NCI-H774 (cell line): ENCODE measurements at places on chromosomes 16 and 17.

DNA sequence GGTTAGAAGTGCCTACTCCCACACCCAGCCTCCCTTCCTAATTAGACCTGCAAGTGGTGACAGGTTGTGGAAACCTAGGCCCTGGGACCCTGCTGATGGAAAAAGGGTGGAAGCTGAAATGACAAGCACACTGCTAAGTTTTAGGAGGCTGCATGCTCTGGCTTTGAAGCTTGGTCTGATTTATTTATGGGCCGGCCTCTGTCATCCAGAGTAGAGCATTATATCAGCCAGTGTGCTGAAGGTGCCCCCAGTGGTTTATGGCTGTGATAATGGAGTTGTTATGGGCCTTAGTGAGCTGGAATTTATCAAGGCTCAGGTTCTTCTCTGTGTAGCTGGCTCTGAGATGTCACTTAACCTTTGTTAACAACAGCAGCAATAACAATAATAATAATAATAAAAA, 142.6 kb downstream of the UTP18 start:
- DNase-seq, result no peak

GRCh38 chr16:77057161-77057774, 133.7 kb upstream of the MON1B start:
- no peak for DNase-seq

DNA sequence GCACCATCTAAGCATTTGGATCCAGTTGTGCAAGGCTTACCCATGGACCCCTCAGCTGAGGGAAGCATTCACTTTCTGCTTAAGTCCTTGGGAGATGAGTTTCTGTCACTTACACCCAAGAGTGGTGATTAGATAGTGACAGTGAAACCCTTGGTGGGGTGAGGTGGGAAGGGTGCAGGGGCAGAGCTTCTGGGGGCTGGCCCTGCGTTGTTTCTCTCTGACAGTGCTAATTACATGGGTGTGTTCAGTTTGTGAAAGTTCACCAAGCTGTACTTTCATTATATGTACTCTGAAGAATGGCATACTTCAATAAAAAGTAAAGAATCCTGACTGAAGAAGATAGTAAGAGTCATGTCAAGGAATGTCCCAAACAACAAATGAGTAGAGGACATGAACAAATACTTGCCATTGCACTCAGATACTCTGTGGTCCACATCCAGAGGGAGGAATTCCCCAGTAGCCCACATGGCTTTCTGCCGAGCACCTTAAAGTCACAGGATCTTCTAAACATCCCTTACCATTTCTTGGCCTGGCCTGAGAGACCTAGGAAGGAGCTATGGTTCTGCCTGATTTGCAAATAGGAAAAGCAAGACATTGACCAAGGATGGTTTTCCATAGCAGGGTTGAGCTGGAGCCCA, 8.4 kb downstream of the CHST6 start:
- DNase-seq, result no peak

- DNase-seq, result no peak
These were observed 2.0 kb upstream of the SPHK1 start for GRCh38 chr17:76382351-76382802.

GRCh38 chr16:1325673-1326371, 7.6 kb upstream of the BAIAP3 start:
- DNase-seq, result no peak

DNA sequence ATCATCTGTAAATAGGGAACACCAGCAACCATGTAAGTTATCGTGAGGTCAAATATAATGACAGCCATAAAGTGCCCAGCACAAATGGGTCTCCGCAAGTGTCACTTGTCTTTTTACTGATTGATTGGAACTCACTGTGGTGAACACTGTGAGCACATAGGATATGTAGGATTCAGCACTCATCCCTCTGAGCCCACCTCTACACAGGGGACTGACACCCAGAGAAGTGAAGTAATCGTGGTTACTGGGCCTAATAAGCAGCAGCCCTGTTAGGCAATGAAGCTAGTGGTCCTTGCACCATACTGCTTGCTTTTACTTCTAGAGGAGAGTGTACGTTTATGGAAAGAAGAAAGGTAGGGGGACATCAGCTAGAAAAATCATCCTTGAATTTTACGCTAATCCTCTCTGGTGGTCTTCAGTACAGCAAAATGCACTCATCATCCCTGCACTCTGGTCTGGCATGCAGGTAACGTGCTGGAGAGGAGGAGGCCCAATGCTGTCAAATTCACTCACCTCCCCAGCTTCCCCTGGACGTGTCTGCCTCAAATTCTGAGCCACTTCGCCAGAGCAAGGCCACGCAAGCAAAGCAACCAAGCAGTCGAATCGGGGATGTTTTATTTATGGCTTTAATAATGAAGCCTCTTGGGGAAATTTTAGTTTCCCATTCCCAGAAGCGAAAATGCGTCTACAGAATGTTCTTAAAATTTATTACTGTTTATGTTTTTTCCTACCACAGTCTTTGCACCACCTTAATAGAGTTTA, 74.7 kb downstream of the YPEL2 start:
- DNase-seq, result no peak

DNA sequence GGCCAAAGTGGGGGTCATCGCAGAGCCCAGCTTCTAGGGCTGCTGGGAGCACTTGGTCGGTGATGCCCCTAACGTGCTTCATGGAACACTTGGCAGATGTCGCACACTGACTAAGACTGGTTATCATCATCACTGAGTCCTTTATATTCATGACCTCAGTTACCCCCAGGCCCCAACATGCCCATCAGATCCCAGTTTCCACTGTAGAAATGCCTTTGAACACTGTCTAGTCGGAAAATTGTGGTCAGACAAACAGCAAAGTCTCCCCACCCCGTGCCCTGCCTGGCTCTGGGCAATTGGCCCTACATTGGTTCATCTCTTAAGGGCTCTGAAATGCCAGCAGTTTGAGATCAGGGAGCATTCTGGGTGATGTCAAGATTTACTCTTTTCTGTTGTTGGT, 51.3 kb downstream of the NKD1 start:
- DNase-seq, result no peak

DNA sequence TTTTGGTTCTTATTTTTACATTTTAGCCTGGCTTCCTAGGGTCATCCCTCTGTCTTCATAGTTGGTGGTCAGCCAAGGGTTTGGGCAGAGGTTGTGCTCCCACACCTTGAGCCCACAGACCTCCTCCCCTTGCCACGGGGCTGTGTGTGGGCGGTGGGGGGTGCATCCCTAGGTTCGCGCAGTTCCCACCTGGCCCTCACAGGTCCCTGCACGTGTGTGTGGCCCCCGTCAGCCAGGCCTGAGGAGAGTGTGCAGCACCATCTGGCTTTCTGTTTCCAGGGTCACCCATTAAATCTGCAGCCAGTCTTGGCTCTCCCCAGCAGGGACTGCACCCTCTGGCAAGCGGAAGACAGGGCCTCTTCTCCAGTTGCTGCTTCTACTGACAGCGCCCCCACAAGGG, 13.6 kb upstream of the OGFOD3 start:
- no peak for DNase-seq

DNA sequence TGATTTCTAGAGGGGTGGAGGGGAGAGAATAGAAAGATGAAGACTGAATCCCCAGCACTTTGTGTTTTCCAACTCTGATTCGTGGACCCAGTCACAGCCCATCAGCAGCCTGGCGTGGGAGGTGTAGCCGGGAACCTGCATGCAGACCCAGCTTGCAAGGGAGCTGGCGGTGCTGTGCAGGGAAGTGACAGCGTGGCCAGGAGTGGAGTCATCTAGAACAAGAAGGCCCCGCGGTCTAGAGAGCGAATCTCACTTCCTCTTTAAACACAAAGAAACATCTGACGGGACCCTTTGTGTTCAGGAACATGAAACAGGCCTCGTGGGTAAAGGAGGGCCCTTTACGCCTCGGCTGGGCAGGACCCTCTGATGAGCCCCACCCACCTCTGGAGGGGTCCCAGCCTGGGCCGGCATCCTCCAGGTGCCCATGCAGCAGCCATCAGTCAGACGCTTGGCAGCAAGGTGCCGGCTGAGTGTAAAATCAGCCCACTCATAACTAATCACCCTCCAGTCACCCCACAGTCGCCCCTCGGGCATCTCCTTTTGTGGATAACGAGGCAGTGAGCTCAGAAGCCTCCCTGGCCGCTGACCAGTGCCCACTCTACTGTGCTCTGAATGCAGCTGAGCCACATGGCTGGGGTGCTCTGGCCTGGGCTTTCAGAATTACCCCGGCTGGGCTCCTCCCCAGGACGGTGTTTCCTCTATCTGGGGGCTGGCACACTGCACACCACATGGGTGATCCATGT, 4.4 kb downstream of the SNAI3 start:
- no peak for DNase-seq

GRCh38 chr16:54277845-54278703, 8.5 kb downstream of the IRX3 start:
- peak; percentile 22 for DNase-seq

- DNase-seq, result no peak
These were observed 20.3 kb downstream of the CHMP6 start for GRCh38 chr17:81011951-81012350.

GRCh38 chr16:19177111-19177739, 9.2 kb downstream of the SYT17 start:
- peak; percentile 44 for DNase-seq

GRCh38 chr17:78427140-78427539, 48.7 kb downstream of the PGS1 start:
- no peak for DNase-seq

GRCh38 chr17:45414990-45415881, 17.4 kb downstream of the ARHGAP27 start:
- no peak for DNase-seq

GRCh38 chr17:1915889-1916288, 86.1 kb downstream of the RPA1 start:
- no peak for DNase-seq

DNA sequence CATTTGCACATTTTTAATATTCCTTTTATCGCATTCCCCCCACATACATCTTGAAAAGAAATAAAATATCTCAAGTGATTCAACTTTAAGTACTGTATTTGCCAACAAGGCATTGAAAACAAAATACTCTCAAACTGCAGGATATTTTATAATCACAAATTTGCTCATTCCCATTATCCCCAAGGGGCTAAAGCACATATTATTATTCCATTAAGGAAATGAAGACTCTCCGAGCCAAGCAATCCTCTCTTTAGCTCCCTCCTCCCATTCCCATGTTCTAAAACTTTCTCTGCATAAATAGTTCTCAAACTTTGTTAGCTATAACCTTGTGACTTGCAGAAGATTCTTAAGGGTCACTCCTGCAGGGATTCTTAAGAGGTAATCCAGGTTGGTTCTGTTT, 436.8 kb downstream of the KCNJ2 start:
- DNase-seq, result no peak
